Glutamatergic neuron (in vitro differentiated cells): ENCODE measurements at places on chromosomes 7 and 10. TPM values are rescaled to one million over a fixed set of nuclear protein-coding genes. Genes with fewer than 3 reads are reported as not detected.

BTBD16 gene
- 0.98 TPM for total RNA-seq

CRTAC1 gene
- 2.5 TPM for total RNA-seq

FAM20C gene
- 199 TPM for total RNA-seq

NPFFR1 gene
- not detected for total RNA-seq

CCZ1 gene
- 81.1 TPM for total RNA-seq

CHN2 gene
- total RNA-seq: 63.2 TPM

SEMA4G gene
- total RNA-seq: 46.9 TPM

RAPGEF5 gene
- total RNA-seq: 169 TPM

CTNNA3 gene
- 3.3 TPM for total RNA-seq

PRKAR1B gene
- total RNA-seq: 12.8 TPM

NDUFB2 gene
- total RNA-seq: 127 TPM

GPER1 gene
- 0.59 TPM for total RNA-seq

FIGNL1 gene
- total RNA-seq: 11.1 TPM

MMD2 gene
- 0.47 TPM for total RNA-seq

CFAP46 gene
- total RNA-seq: 5.2 TPM

CARD11 gene
- total RNA-seq: 1.4 TPM

LLCFC1 gene
- total RNA-seq: not detected

TFEC gene
- total RNA-seq: not detected

SFRP5 gene
- total RNA-seq: not detected

NAT16 gene
- total RNA-seq: 2.4 TPM
